ENCODE measurements at places on chromosomes 11 and 22. TPM values are rescaled to one million over a fixed set of nuclear protein-coding genes. Genes with fewer than 3 reads are reported as not detected.

The MS4A12 gene
- total RNA-seq: 0.27 TPM

The LIF gene
- 7.5 TPM for total RNA-seq

The CCDC117 gene
- 24.4 TPM for total RNA-seq

The ZP1 gene
- total RNA-seq: not detected

The KCNJ4 gene
- 1.1 TPM for total RNA-seq

- DNase-seq: peak; percentile 36
These were observed 19.3 kb upstream of the FXYD2 start for GRCh38 chr11:117843666-117844484.

- DNase-seq: no peak
These were observed 591.4 kb downstream of the SOX6 start for GRCh38 chr11:15764948-15765347.

DNA sequence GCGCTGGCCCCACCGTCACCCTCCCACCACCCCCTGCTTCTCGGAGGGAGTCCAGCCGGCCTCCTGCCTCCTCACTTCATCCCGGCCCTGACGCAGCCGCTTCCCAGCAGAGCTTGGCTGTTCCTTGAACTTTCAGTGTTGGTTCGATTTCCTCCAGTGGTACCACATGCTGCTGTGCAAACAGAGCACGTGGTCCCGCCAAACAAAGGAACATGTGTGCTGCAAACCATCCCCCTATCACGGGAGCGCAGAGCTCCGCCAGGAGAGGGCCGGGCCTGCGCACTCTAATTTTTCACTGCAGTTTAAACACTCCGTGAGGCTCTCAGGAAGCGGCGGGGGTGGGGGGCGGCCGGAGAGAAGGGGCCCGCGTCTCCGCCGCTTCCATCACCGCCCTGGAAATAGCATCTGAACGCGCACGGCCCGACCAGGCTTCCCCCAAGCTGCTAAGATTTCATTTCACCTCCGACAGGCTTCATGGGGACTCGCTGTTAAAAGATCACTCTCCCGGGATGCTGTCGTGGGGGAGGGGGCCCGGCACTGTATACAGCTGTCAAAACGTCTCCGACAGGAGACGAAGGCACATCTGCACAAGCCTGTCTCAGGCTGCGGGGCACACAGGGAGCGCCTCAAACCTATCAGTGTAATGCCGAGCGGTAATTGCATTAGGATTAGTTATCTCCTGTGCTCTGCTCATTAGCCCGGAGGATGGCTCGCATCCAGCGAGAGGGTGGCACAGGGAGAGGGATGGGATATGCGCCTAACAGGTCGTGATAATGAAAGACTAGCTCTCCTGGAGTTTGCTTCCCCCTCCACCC, 269.9 kb upstream of the SORL1-AS1 start:
- peak; percentile 70 for DNase-seq

DNA sequence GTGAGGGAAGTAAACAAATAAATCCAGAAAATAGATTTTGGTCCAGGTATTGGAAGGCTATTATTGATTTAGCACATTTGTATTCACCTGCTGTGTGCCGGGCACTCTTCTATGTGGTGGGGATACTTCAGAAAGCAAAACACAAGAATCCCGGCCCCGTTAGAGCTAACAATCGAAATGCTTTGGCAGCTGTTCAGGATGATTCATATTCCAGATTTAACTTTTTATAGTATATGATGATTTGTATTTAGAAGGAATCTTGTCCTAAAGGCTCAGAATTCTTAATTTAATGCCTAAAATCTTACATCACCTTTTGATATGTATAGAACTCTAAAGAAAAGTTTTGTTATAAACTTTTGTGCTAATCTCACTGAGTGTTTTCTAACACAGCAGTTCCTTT, 28.0 kb downstream of the ZC3H12C start:
- DNase-seq: peak; percentile 62

- no peak for DNase-seq
These were observed 52.1 kb upstream of the RASD2 start for GRCh38 chr22:35488513-35488912.

GRCh38 chr11:27084518-27084917, 43.9 kb downstream of the BBOX1 start:
- no peak for DNase-seq

GRCh38 chr11:34758262-34758661, 137.4 kb downstream of the EHF start:
- peak; percentile 59 for DNase-seq

DNA sequence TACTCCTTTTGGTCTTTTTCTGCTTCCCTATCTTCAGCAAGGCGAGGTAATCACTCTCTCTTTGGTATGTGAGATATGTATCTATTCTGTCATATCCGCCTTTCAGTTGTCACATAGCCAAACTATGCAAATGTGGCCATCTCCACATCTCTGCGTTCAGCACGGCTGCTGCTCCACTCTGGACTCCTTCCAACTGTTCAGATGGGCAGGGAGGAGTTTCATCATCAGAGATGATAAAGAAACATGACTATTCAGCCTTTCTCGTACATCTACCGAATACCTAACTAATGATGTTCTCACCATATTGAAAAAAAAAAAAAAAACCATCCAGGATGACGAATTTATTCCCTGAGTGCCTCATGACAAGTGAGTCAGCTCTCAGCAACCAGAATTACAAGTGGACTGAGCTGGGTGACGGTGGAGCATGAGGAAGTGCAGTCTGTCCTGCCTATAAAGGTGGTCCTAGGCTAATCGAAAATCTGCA, 899.6 kb downstream of the OPCML start:
- peak; percentile 97 for DNase-seq

GRCh38 chr11:64715756-64716472, 7.1 kb downstream of the NRXN2 start:
- no peak for DNase-seq

DNA sequence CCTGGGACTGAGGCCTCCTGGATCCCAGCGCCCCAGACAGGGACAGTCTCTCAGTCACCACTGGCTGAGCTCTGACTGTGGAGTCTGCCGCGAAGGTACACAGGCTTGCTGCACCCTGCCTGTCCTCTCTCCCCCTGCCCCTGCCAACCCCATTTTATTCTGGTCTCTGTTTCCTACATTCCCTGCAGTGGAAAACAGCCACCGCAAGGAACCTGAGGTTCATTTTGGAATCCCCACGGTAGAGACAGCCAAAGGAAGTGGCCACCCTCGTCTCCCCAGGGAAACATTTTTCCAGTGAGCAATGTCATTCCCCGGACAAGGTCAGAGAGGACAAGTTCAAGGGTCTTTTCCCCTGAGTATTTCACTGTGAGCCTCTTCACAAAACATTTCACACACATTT, 56.6 kb downstream of the FBXO7 start:
- peak; percentile 40 for DNase-seq

DNA sequence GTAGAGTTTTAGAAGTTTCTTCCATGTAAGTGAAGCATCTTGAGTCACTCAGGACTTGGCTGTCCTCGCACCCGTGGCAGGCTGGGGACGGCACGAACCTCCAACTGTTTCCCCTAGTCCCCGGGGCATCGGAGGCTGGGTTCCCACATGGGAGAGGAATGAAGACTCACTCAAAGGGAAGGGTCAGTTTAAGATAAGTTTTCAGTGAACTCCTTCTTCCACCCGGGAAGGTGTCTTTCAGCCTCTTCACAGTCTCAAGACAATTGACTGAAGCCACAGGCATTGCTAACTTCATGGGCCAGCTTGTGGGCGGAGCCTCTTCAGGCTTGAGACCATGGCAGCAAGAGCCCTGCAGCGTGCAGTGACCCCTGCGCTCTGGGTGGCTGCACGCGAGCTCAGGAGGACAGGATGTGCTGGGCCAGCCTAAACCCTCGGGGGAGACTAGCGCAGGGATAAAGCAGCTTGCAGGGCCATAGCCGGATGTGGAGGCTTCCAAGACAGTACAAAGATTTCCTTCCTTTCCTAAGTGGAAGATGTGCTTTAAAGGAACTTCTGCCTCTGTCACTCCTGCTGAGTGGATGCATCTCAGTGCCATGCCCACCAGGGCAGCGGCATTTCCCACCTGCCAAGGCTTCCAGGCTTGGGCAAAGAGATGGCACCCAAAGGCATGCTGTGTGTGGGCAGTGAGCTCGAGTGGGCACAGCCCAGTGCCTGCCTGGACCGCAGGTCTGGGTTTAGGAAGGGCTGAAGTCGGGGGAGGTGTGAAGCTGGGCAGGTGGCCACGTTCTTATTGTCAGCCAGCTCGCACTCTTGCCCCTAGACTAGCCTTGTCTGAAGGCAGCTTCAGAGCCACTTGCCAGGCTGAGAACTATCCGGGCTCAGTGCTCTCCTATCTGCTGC, 32.9 kb downstream of the PPIL2 start:
- peak; percentile 3 for DNase-seq

- peak; percentile 21 for DNase-seq
These were observed 397 bp downstream of the OR52N2 start for GRCh38 chr11:5809122-5809519.

- peak; percentile 76 for DNase-seq
These were observed 387.6 kb upstream of the DDI1 start for GRCh38 chr11:103648670-103649400.
